ENCODE measurements at places on chromosomes 12 and 14. TPM values are rescaled to one million over a fixed set of nuclear protein-coding genes. Genes with fewer than 3 reads are reported as not detected.

DNA sequence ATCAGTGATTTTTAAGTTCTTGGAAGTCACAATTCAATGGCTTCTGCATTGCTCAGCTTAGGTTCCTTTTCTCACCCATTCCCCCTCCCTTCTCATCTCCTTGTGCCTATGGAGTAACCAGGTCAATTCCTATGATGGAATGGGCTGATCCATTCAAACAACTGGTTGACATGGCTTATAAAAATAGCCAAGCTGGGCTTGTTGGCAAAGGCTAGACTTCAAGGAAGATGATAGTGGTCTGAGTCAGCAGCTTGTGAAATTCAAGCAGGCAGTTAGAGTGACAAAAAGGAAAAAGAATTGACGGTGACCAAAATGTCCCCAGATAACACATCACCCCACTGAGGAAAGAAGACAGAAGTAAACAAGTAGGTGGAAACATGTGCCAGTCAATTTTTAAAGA is 119.9 kb upstream of the PCED1B start:
- DNase-seq, result no peak

- DNase-seq, result no peak
Observed at GRCh38 chr14:32603992-32604565, 275.0 kb downstream of the AKAP6 start.

Gene KRT75
- polyA plus RNA-seq, result not detected

GRCh38 chr14:90387206-90387760 is 9.5 kb upstream of the CALM1 start:
- DNase-seq, result no peak

Gene SIX1
- 10.9 TPM for polyA plus RNA-seq

- no peak for DNase-seq
Observed at GRCh38 chr12:4356041-4356327, 23.5 kb downstream of the FGF23 start.

GRCh38 chr12:123263196-123263817 is 8.3 kb downstream of the CDK2AP1 start:
- DNase-seq, result no peak

DNA sequence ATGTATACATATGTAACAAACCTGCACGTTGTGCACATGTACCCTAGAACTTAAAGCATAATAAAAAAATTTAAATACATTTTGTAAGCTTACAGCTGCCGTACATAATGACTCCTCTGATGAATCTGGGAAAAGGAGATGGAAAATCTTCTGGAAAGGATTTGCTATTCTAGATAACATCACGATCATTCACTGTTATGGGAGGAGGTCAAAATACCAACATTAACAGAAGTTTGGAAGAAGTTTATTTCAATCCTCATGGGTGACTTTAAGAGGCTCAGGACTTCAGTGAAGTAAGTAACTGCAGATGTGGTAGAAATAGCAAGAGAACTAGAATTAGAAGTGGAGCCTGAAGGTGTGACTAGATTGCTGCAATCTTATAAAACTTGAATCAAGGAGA is 172.2 kb downstream of the SLC16A7 start:
- DNase-seq, result no peak

DNA sequence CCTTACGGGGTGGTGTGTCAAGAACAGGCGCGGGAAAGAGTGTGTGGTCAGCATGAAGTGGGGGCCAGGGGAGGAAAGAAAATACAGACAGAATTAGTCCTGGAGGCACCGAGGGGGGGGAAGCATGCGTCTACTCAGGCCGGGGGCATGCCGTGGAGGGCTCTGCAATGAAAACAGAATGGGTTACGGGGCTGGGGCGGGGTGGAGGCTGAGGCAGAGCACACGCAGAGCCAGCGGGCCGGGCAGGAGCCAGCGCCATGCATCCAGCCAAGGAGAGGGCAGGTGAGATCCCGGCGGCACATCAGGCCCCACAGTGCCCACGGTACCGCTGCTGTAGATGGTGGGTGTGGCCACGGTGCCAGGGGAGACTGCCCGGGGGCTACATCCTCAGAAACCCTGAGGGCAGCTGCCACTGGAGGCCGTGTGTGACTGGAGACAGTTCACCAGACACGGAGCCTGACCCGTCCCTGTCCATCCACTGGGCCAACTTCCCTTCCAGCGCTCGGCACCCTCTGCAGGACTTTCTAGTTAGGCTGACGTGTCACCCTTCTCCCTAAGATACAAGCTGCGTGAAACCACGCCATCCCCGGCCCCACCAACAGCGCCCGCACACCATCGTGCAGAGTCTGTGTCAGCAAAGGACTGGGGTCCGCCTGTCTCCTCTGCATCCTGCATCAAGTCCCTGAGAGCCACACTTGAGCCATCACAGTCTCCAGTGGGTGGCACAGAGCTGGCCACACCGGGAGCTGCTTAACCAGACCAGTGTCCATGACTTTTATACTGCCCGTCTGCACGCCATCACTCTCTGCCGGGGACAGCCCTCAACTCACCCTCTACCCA is 87.4 kb downstream of the PIWIL1 start:
- no peak for DNase-seq

- DNase-seq, result no peak
Observed at GRCh38 chr14:70901269-70901668, 6.0 kb upstream of the PCNX1 start.

Gene GDF3
- 0.48 TPM for polyA plus RNA-seq

- DNase-seq, result peak; percentile 11
Observed at GRCh38 chr12:107336695-107337094, 243.3 kb upstream of the CRY1 start.

- DNase-seq, result no peak
Observed at GRCh38 chr12:125331342-125332052, 266.3 kb downstream of the AACS start.

GRCh38 chr14:89219051-89219450 is 198.0 kb downstream of the FOXN3 start:
- DNase-seq, result no peak

Gene CCT2
- polyA plus RNA-seq, result 288 TPM

GRCh38 chr14:91228112-91229004 is 16.1 kb downstream of the GPR68 start:
- no peak for DNase-seq

Gene AICDA
- 0.45 TPM for polyA plus RNA-seq

DNA sequence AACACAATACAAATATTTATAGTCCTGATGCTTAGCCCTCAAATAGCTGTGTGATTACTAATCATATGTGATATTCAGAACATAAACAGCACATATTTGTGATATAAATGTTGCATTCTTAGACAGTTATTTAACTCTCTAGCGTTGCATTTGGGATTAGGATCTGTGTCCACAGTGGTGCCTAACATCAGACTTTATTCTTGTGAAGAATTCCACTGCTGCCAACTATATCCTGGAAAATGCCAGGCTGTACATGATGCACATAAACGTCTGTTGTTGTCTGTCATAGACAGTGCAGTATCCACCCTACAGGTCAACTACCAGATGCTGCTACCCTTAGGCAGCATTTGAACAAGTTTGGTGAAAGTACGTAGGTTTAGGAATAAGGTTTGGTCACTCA is 39.0 kb downstream of the SLC38A4 start:
- DNase-seq, result no peak

DNA sequence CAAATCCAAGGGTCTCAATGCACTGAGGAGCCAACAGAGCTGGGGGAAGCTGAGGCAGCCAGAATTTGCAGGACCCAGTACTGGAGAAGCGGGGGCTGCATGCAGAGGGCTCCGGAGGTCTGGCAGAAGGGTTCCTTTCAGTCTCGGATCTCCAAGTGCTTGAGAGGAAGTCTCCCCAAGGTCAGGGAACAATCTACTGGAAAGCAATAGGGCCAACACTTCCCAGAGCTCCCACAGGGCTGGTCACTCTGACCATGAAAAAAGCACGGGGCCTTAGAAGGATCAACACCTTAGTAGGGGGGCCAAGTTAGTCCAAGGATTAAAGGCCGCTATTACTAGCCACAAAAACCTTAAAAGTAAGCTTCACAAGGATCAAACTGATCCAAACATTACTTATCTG is 31.7 kb downstream of the SPPL3 start:
- no peak for DNase-seq

GRCh38 chr12:40615590-40615989 is 76.6 kb upstream of the CNTN1 start:
- DNase-seq, result no peak

- DNase-seq, result no peak
Observed at GRCh38 chr14:30260833-30261607, 297.9 kb upstream of the G2E3 start.

Gene FCF1
- 64.3 TPM for polyA plus RNA-seq

DNA sequence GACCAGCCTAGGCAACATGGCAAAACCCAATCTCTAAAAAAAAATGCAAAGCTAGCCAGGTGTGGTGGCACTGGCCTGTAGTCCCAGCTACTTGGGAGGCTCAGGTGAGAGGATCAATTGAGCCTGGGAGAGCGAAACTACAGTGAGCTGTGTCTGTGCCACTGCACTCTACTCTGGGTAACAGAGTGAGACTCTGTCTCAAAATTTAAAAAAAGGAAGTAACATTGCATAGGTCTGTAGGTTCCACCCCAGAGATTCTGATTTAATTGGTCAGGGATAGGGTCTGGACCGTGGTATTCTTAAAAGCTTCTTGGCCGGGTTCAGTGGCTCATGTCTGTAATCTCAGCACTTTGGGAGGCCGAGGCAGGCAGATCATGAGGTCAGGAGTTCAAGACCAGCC is 26.2 kb downstream of the ZC2HC1C start:
- DNase-seq, result no peak

- DNase-seq, result no peak
Observed at GRCh38 chr12:123270214-123271000, 1.2 kb downstream of the CDK2AP1 start.

- DNase-seq, result no peak
Observed at GRCh38 chr14:103311171-103311997, 22.7 kb upstream of the EIF5 start.

DNA sequence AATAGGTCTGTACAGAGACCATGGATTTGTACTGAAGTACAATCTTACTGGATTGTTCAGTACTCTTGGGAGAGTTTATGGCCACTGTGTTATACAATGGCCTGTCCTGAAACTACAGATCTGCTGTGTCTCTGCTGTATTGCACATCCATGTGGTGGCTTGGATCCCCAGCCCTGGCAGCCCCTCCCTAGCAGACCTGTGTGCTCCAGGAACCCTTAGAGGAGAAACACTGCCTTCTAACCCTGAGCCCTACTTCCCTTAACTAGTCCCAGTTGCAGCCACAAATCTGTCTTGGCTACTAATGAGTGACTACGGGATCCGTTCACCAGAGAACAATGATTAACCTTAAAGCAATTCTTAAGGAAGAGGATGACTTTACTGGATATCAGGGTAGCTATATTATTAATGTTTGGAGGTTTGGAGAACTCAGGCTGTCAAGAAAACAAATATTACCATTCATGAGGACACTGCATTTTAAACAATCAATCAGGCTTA is 27.7 kb downstream of the RNF34 start:
- no peak for DNase-seq

- no peak for DNase-seq
Observed at GRCh38 chr12:111353603-111354295, 15.1 kb downstream of the PHETA1 start.

GRCh38 chr12:49969027-49969426 is 3.7 kb upstream of the AQP6 start:
- DNase-seq, result no peak
